Activated T-cell treated with anti-CD3 and anti-CD28 coated beads for 4 hours (primary cell): ENCODE measurements at places on chromosomes 3 and 15.

GRCh38 chr15:33985287-33985686 lies 17.0 kb downstream of the CHRM5 start:
- DNase-seq: no peak

- peak; percentile 32 for DNase-seq
Observed at GRCh38 chr3:33060609-33061337, 36.2 kb downstream of the GLB1 start.

GRCh38 chr15:40550341-40551037 lies 14.4 kb downstream of the CCDC32 start:
- no peak for DNase-seq

DNA sequence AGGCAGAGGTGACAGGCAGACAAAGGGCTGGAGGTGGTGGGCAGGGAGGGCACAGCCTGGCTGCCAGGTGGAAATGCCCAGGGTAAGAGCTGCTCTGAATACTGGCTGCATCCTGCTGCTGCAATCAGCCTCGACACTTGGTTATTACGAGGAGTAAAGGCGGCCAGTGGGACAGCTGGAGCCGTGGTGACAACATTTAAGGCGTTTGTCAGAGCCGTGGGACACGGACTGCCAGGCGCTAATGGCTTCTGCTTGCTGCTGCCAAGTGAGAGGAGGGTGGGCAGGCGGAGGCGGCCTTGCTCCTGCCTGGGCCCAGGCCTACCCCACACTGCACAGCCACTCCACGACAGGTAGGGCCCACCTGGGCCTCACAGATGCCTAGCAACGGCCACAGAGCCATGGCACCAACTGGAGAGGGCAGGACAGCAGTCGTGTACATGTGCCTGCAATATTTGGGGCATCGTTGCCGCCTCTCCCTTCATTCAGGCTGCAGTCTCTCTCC lies 49.2 kb upstream of the TMEM115 start:
- DNase-seq: no peak

DNA sequence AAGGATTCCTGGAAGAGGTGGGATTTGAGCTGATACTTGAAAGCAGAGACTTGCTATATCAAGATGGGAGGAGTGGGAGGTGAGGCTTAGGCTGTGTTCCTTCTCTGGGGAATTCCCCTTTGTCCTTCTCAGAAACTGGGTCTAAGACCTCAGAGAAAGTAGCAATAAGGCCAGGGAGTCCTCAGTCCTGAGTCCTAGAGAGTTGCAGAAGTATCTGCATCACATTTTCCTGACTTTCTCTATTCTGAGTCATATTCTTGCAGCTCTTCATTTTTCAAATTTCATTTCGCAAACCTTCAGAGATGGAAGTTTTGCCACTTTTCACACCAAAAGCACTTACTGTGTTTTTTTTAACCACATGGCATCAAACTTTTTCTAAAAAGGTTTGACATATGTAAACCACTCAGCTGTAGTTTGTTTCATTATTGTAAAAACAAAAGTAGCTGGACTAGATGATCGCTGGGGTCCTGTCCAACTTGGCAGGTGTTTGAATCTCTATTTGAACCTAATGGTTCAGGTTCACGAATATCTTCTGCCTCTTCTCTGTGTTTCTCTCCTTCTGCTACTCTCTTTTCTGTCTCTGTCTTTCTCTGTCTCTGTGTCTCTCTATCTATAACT lies 21.3 kb downstream of the COLQ start:
- no peak for DNase-seq

DNA sequence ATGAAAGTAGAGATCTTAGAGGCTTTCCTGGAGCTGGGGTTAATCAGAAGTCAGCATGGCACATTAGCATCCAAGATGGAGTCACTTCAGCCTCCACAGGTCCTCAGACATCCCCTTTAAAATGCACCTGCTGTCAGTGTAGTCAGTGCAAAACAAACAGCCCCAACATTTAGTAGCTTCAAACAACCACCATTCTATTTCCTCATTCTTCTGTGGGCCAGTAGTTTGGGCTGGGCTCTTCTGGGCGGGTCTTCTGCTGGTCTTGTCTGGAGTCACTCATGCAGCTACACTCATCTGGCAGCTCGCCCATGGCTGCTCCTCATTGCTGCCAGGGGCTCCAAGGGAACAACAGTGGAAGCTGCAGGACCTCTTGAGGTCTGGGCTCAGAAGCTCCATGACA lies 99.9 kb downstream of the TLE3 start:
- DNase-seq: no peak

- no peak for DNase-seq
Observed at GRCh38 chr3:38533285-38533976, 37.3 kb downstream of the EXOG start.

- no peak for DNase-seq
Observed at GRCh38 chr3:171347301-171348039, 112.7 kb downstream of the TNIK start.

GRCh38 chr3:54443561-54444161 lies 321.3 kb downstream of the CACNA2D3 start:
- DNase-seq: no peak

DNA sequence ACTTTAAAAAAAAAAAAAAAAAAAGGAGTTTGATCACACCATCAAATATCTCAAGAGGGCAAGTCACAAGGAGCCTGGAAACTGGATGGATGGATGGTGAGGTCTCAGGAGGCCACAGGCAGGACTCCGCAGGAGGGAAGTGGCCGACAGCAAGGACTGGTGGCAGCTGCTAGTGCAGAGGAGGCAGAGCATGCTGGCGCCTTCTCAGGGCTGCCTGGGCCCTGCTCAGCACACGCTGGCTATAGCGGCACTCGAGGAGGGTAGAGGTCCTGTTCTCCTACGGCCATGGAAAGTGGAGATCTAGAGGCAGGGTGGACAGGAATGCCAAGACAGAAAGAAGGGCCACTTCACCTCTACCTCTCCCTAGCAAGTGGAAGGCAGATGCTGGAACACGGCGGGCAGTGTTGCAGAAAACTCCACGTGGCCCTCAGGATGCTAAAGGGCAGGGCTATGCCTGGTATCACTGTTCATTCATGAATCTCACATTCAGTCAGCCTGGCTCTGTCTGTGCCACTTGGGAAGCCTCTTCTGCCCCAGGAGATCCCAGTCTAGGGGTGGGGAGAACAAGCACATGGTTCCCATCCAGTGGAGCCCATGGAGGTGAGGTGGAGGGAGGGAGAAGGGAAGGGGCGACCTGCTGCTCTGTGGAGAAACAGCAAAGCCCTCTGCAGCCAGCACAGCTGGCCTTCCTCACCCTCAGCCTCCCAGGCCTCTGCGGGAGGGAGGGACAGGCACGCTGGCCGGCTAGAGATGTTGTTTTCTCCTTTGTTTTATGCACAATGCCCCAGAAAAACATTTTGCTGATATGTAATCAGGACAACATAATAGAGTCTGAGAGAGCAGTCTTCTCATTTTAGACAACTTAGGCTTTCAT lies 71.0 kb downstream of the OXNAD1 start:
- no peak for DNase-seq

GRCh38 chr15:39242345-39242744 lies 338.5 kb upstream of the THBS1 start:
- no peak for DNase-seq

GRCh38 chr15:35603301-35603700 lies 57.3 kb upstream of the DPH6 start:
- no peak for DNase-seq

GRCh38 chr15:62099094-62099601 lies 32.4 kb downstream of the C2CD4A start:
- no peak for DNase-seq

DNA sequence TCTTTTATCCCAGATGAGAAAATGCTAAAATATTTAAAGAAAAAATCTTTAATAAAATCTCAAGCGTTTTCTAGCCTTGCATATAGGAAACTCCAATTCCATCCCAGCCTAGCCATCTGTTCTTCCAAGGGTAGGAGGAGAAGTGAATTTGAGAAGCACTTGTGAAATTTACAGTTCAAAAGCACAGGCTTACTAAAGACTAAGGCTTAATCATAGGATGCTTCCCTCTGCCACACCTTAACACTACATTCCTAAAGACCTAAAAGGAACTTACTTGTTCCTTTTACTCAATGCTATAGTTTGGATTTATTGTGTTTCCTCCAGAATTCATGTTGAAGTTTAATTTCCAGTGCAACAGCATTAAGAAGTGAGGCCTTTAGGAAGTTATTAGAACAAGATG lies 764.8 kb upstream of the CADM2 start:
- DNase-seq: no peak

GRCh38 chr15:67415181-67415580 lies 105.8 kb upstream of the C15orf61 start:
- no peak for DNase-seq
